Activated gamma-delta T cell treated with Interleukin-2 at 50 U/mL for 16 hours (primary cell): ENCODE measurements at places on chromosomes 16 and 17.

DNA sequence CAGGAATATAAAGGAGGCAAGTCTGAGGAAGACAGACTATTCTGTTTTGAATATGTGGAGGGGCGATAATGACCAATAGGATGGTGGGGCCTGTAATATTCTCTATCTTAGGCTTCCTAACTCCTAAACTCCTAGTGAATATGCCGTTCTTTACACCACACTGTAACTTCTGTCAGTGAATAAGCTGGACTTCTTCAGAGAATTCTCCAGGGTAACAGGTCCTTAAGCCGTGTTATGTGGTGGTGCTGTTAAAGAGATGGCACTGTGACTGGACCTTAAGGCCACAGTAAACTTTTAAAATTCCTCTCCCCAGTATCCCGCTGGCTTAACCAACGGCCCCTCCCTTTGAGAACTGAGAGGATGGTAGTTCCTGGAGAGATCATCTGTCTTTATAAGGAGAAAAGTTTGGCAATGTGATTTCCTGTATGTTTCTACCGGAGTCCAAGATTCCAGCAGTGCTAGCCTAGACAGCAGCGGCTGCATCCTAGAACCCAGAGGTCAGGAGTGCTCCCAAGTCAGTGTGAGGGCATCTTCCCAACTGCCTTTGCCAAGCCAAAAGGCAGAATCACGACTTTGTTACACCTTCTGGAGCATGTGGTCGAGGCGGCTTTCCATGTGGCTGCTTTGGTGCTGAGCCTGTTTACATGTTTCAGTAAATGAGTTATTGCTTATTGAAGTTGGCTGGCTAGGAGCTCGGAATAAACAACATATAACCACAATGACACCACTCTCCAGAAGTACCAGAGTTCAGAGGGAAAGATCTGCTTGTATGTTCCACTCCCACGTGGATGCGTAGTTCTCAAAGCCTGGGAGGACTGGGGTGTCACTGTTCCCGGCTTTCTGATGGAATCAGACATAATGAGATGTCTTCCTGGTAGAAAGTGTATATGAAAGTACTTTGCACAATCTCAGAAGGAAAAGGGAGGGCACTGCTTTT lies 41.0 kb downstream of the TUBD1 start:
- DNase-seq, result no peak

- DNase-seq, result no peak
Observed at GRCh38 chr17:47715669-47716325, 17.2 kb upstream of the TBX21 start.

GRCh38 chr16:72853575-72854266 lies 194.2 kb downstream of the ZFHX3 start:
- no peak for DNase-seq

- no peak for DNase-seq
Observed at GRCh38 chr17:76318586-76318985, 10.5 kb upstream of the QRICH2 start.

- DNase-seq, result no peak
Observed at GRCh38 chr16:2971985-2972784, 3.0 kb downstream of the PAQR4 start.

DNA sequence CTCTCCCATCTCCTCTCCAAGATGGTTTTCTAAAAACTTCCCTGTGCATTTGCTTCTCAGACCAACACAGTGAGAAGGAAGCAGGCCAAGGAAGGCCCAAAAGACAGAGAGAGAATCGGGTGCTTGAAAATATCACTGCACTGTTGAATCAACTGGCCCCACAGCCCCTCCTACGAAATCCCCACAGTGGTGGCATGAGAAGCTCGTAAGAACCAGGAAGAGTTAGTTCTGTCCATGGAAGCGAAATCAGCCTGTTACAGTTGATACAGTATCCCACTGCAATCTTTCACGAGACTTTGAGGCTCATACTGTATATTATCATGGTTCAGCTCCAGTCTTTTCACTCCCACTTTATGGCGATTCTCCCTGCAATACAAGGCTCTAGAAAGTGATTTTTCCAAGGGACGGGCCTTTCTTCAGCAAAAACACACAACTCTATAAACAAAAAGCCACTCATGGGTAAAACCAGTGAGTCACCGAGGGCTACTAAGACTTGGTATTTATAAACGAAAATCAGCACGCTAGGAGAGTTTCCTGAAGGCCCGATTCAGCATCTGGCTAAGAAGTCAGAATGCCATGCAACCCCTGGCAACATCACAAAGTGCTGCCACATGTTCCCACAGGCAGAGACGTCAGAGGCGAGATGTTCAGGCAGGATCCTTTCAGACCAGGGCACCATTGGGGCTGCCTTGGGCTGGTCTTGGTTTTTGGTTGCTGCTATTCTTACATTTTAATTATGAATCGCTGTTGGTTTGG lies 185.7 kb downstream of the IRX5 start:
- no peak for DNase-seq

DNA sequence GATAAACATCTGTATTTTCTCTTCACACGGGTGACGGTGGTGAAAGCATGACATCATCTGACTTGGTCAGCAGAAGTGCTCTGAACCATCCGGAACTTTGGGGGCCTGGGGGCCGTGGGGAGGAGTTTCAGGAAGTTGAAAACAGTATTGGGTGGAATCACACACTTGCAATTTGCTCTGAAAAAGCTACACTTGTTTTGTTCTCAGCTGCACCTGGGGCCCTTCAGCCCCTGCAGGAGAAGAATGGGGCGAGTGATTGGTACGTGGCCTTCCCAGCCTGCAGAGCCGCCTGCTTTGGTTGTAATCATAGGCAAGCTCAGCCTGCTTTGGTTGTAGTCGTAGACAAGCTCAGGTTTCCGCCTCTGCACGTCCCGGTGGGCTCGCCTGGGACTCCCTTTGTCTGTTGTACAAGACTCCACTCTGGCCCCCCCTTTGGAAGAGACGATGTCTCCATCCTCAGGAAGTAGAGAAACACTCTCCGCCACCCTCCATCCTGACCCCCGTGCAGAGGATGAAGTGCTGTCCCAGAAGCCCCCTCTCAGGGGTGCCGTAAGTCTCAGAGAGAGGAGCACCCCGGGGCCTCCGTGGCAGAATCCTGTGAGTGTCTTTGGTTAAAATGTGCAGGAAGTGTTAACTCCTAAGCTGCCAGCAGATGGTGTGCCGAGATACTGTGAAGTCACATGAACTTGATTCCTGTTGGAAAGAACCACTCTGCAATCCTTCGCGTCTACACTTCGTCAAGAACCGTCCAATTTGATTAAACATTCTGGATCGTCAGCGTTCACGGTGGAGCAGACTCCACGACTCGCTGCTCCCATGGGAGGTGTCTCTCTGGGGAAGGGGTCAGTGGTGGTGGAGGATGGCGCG lies 5.4 kb downstream of the BANP start:
- peak; percentile 69 for DNase-seq

DNA sequence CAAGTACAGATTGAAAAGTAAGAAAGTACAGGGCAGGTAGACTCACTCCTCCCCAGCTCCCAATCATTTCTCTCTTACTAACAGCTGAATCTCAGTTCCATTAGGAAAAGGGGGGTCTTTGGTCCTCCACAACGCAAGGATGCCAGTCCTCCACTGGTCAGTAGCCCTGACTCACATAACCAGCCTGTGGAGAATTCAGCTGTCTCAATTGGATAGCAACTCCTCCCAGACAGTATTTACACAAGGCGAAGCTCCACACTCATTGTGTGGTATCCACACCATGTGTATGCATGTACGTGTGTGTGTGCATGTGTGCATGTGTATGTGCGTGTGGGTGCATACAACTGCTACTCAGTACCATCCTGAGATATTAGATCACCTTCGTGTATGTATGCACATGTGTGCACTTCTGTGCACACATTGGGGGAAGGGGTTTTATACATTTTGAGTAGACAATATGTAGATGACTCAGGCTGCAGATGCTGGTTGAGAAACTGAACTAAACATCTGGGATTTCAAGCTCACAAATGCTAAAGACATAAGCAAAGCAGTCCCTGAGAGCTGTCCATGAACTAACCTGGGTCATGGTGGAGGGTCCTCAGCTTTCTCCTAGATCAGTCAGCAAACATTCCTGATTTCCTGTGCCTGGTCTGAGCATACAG lies 240.1 kb downstream of the SLC39A11 start:
- no peak for DNase-seq

- no peak for DNase-seq
Observed at GRCh38 chr17:79090443-79091225, 16.0 kb downstream of the ENGASE start.

DNA sequence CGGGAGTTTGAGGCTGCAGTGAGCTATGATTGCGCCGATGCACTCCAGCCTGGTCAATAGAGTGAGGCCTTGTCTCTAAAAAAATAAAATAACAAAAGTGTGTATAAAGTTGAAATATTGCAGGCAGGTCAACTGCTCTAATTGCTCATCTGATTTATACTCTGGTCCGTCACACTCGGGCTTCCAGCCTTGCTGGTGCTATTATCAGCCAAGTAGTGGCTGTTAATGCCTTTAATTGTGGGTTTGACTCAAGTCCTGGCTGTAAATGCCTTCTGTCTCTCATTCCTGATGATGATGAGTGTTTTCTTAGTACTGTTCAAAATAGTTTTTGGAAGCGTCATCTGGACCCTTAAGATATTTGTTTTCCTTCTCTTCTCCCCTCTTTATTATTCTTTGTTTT lies 18.4 kb downstream of the SYT17 start:
- DNase-seq, result no peak

DNA sequence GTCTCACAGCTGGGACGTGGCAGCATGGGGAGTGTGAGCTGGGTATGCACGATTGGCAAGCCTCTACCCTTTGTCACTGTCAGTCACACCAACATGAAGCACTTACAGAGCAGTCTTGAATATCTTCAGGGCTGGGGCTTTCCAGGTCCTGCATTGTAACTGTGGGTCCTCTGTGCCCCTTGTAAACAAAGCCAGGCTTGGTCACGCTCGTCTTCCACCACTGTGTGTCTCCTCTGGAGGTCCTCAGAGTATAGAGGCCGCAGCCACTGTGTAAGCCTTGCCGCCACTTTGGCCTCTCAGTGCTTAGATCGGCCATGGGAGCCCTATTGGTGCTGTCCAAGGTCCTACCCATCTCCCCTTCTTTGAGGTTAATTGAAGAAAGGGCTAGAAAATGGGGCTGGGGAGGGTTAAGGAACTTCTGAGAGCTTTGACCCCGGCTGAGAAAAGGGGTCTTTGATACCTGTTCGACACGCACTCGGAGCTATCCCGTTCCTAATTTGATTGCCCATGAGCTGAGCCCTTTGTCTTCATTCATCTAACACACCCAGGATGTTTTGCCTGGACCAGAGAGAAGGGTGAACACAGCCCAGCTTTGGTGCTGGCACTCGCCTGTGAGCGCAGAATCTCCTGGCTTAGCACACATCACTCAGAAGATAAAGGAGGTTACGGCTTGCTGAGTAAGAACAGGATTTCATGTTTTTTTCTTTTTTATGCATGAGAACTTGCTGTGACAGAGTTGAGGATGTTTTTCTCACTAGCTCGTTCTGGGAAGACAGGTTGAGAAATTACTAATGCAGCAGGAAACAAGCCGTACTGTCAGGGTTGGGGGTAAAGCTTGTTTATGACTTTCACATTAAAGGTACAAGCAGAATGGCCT lies 267.9 kb downstream of the CPPED1 start:
- DNase-seq, result no peak
